ENCODE measurements at places on chromosomes 2 and 18.

- no peak for DNase-seq
Observed at GRCh38 chr2:140892436-140892835, 1238.4 kb downstream of the LRP1B start.

DNA sequence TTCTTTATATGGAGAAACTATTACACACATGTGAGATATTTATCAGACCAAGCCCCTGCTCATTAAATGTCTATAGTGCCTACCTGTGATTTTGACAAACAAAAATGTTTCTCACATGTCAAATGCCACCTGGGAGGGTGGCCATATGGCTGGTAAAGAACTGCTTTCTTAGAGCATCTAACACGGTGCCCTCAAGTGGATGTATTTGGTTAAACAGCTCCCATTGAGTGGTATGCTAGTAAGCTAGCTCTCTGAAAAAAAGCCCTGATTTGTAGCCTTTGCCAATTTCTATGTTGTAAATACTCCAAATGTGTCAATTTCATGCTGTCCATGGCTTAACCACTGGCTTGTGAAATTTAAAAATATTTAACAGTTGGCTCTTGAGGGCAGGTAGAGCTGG, 94.6 kb downstream of the PMAIP1 start:
- DNase-seq, result no peak

DNA sequence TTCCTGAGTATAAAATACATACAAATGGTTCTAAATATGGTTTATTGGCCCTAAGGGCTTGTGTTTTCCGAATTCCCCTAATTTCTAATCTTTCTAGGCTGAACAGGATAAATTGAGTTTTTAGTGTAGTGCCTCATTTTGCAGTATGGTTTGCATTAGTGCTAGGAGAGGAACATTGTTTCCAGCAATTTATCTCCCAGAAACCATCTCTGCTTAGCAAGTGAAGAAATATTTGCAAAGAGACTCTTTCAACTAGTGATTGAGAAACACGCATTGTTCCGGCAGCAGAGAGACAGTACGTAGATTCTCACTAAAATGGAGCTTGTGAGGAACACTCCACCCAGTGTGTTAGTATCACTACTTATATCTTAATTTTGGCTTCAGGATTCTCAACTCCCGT, 177.8 kb upstream of the EPAS1 start:
- DNase-seq, result no peak

DNA sequence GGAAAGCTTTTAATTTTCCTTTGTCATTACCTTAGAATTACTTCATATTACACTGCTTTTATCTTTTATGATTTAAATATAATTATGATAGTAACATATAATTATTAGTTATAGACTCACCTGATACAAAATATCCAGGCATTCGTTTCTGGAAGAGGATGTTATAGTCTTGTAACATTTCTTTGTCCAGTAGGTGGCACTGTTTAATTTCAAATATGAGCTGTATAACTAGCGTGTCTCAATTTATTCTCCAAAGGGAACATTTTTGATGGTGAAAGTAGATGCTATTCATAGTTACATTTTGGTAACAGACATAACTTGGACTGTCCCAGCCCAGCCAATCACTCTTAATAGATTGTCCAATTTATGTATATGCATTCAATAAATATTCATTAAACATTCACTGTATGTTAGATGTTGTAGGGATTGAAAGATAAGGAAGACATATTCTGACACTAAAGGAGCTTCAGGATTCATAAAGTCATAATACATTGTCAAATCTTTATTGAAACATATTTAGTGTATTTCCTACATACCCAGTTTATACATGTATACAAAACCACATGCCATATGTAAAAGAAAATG, 19.2 kb downstream of the DAW1 start:
- DNase-seq, result no peak

DNA sequence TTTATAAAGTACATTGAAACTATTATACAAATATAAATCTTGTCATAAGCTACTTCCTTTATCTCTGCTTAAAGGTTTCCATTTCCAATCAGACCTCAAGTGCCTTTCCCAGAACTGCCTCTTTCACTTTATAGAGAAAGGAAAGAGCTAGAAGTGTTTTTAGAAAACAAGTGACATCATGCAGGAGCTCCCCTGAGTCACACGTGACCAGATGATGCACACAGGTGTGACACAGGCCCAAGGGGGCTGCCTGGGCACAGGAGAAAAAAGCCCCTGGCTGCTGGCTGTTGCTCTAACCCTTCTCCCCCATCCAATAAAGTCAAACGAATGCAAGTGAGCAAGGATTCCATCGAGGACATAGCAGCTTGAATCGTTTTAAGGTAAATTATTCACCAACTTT, 21.4 kb upstream of the SH3BP4 start:
- no peak for DNase-seq

DNA sequence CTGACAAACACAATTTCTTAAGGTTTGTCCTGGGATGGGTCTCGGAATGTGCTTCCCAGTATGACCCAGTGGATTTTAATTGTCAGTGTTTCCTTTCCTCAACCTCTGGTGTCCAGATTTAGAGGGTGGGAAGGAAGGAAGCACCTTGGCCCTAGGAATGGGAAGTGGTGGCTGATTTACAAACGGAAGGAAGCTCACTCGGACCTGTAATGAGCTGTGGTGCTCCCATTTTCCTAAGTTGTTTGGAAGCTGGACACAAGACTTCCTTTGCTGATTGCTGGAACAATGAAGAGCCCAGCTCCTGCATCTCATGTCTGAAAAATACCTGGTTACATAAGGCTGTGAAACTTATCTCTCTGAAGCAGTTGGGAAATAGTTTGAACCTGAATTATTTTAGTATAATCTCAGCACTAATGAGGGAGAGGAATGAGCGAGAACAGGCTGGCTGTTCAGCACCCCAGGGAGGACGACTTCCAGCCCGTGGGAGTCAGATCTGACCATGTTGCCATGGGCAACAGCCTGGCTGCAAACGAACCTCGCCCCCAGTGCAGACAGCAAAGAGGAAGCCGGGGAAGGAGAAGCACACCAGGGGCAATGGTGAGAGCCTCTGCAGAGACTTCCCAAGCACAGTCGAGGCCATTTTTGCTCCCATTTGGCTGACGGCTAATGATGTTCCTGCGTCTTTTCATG, 74.4 kb upstream of the ASB18 start:
- DNase-seq, result no peak

- no peak for DNase-seq
Observed at GRCh38 chr2:241721852-241722251, 12.6 kb upstream of the D2HGDH start.

GRCh38 chr2:195848119-195848899, 191.3 kb downstream of the SLC39A10 start:
- DNase-seq, result no peak

GRCh38 chr2:241350878-241351639, 5.0 kb upstream of the FARP2 start:
- no peak for DNase-seq

DNA sequence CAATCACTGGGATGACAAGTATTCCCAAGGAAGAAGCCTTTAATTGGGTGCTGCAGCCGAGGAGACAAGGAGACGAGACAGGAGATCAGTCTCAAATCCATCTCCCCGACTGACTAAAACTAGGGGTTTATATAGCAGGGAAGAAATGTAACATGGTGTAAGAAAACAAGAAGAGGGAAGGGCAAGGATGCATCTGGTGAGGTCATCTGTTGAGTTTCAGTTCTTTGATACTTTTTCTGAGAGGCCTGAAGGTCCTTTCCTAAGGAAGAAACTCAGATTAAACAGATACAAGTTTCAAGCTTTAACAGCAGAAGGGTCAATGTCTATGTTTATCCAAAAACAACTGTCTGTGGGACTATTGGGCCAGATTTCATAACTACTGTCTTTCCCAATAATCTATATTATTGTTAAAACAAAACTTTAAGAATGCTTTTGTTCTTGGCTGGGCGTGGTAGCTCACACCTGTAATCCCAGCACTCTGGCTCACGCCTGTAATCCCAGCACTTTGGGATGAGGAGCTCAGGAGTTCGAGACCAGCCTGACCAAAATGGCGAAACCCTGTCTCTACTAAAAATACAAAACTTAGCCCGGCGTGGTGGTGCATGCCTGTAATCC, 2.5 kb upstream of the PDCL3 start:
- DNase-seq, result no peak

- no peak for DNase-seq
Observed at GRCh38 chr18:12803069-12803936, 80.7 kb downstream of the PTPN2 start.

DNA sequence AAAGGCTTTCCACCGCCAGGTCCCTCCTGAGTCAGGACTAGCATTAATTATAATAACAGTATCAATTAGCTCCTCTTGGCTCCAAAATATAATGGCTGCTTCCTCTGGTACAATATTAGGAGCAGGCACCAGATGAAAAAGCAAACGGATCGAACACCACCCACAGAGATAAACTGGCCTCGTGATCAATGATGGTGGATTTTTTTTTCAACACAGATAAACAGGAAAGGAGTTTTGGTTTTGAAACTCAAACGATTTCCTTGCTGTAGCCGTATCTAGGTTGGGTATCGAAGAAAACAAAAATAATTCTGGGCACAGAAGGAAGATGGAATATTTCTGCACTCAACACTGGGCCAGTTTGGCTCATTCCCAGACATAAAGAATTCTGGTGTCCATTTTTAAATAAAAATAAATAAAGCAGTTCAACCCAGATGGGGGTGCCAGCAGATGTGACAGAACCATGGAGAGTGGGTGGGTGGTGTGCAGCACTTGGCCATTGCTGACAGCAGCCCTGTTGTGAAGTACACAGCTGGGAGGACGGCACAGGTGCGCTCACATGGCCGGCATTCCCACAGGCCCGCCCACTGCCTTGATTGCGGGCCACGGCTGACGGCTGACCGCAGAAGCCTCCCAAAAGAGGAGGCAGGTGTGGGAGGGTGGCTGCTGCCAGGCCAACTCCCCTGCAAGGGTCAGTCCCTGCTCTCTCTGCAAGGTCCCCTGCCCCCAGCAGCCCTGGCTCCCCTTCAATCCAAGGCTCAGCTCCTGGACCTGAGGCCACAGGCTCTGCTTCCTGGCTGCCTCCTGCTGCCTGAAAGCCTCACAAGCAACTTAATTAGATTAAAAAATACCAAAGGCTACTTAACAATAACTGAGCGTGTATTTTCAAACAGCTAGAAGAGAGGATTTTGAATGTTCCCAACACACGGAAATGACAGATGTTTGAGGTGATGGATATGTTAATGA, 351.9 kb upstream of the ID2 start:
- no peak for DNase-seq

DNA sequence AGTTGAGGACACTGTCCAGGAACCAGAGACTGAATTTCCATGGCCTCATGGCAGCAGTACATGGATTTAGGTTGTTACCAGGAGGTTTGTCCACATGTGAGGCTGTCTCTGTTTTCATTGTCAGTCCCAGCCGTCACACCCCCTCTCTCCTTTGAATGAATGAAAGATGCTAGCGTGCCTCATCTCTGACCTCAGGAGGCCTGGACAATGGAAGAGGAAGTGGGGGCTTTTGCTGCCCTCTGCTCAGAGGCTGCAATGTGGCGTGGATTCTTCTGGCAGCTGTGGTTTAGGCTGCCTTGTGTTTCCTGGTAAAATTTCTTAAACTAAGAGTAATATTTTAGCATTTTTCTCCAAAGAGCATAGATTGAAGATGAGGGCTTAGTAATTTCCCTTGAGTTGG, 47.5 kb downstream of the RAB31 start:
- no peak for DNase-seq

DNA sequence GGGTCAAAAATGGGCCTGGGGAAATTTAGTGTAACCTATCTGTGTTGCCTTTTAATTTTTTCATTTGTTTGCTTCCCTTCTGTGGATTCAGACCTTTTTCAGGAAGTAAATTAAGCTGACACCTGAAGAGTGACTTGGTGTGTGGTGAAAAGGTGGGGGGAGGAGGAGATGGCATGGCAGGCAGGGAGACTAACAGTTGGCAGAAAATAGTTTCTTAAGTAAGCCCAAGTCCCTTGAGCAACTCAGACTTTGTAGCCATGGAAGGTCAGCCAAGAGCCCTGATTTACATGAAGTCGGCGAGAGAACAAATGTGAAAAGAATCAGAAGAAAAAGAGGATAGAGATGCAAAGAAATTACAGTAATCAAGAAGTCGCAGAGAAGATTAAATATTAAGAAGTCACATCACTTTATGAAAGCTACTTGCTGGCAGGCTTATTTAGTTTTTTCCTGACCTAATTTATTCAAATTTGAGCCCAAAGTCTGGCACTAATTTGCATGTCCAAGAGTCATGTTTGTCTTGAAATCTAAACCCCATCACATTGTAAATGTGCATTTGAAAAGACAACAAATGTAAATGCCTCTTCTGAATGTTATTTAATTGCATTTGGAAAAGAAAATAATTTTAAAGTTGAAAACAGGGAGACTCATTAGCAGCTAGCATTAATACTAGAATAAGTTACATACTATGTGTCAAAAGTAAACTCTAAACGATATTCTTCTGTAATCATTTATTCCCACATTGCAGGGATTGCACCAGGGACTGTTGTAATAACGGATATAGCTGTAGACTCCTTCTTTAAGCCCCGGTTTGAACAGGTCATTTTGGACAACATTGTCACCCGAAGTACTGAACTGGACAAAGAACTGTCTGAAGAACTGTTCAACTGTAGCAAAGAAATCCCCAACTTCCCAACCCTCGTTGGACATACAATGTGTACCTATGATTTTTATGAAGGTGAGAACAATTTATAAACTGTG, 19.3 kb downstream of the UPP2 start:
- no peak for DNase-seq

DNA sequence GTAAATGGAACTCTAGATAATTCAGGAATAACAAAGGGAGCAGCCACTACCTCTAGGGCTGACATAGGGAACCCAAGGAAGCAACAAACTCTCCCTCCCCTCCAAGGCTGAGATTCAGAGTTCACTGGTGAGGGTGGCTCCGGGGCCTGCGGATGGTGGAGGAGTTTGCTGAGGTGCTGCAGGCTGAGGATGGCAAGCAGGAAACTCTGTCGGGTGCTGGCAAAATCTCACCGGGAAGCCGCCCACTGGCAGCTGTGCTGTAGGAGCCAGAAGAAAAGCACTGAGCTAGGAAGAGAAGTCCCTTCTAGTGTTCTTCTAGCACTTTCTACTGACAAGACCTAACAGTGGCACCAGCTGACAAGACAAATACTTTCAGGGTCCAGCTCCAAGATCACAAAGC, 12.5 kb upstream of the HAAO start:
- no peak for DNase-seq

DNA sequence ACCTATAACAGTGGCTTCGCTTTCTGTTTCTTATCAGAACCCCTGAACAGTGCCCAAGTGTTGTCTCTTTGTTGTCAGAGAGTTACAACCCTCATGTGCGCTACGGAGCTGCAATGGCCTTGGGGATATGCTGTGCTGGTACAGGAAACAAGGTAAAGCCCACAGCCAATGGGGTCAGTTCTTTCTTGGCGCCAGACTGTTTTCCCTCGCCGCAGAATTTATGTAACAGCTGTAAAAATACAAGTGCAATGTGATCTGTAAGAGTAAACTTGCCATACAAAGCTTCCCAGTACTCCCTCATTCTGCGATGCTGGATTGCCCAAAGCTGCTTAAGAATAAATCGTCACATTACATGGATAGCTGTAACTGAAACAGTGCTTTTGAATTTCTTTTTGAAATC, 13.9 kb upstream of the HTR2B start:
- DNase-seq, result no peak
